Stimulated activated CD4-positive, alpha-beta T cell treated with anti-CD3 and anti-CD28 coated beads, TNF-alpha, amount 100 ng/mL, for 24 hours (primary cell): ENCODE measurements at places on chromosomes 7 and 10.

DNA sequence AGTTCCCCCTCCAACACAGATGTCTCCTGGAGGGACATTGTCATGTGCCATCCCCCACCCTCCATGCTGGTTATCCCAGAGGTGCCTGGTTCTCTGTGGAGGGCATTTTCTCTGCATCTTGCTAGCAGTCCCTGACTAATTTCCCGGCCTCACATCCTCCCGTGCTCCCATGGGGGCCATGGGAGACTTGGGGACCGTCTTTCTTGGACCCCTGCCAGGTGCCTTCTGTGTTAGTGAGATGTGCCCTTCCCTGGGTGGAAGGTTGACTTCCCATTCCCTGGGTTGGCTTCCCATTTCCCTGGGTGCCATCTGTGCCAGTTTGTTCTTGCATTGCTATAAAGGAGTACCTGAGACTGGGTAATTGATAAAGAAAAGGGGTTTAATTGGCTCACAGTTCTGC lies 22.5 kb upstream of the GNA12 start:
- DNase-seq = no peak

GRCh38 chr7:94559972-94560371 lies 50.4 kb downstream of the CASD1 start:
- DNase-seq = no peak

DNA sequence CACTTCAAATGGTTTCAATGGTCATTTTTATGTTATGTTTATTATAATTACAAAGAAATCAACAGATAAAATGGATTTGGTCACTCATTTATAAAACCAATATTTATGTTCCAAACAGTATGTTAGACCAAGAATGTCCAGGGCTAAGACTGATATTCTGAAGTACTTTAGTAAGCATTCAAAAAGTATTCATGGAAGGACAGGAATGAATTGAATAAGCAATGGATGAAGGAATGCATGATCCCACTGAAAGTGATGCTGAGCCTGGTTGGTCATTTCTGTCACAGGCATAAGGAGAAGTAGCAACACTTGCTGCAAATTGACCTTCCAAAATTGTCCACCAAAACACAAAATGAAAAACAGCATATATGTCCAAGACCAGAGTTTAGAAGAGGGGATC lies 189.0 kb upstream of the CELF2 start:
- DNase-seq = no peak

GRCh38 chr10:49606981-49607535 lies 3.1 kb upstream of the SLC18A3 start:
- peak; percentile 21 for DNase-seq

DNA sequence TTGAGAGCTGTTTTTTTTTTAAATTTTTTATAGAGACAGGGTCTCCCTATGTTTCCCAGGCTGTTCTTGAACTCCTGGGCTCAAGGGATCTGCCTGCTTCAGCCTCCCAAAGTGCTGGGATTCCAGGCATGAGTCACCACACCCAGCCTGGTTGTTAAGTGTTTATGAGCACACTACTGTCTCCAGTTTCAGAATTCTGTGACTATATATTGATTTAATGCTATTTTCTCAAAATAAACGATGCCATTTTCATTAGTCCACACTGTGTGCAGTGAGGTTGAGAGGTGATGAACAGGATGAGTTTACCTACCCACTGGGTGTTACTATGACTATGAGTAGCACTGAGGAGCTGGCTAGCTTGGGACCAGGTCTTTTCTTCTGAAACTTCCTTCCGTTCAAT lies 110.9 kb upstream of the FAM180A start:
- no peak for DNase-seq

- no peak for DNase-seq
These were observed at the start of gene PIK3CG for GRCh38 chr7:106865130-106866041. Gene PIK3CG (plus strand): TSS chr7:106865282. CDS start chr7:106867562, 2,280 bp downstream.
